ENCODE measurements at places on chromosomes 5 and 9. TPM values are rescaled to one million over a fixed set of nuclear protein-coding genes. Genes with fewer than 3 reads are reported as not detected.

The BARHL1 gene
- not detected for total RNA-seq

The ZNF454 gene
- 1.2 TPM for total RNA-seq

The TAF11L10 gene
- not detected for total RNA-seq

The ORM2 gene
- not detected for total RNA-seq

The GOLM1 gene
- 61.8 TPM for total RNA-seq

The PCDHGA12 gene
- 17.4 TPM for total RNA-seq

The TEX48 gene
- total RNA-seq = not detected

The PCDHB5 gene
- total RNA-seq = 0.39 TPM

The SOWAHA gene
- total RNA-seq = 0.16 TPM

The ANKRD55 gene
- total RNA-seq = 0.40 TPM

The CREBRF gene
- total RNA-seq = 2.7 TPM

The IL7R gene
- 0.48 TPM for total RNA-seq

The PNPLA7 gene
- total RNA-seq = 0.13 TPM

The DMRT2 gene
- not detected for total RNA-seq

The ENC1 gene
- 49.5 TPM for total RNA-seq

The FCHO2 gene
- 11.9 TPM for total RNA-seq

The IL17B gene
- total RNA-seq = 0.80 TPM

The SPAG8 gene
- 0.48 TPM for total RNA-seq

The GMCL2 gene
- not detected for total RNA-seq

The OR1Q1 gene
- not detected for total RNA-seq

The IL5 gene
- total RNA-seq = not detected

The ADAMTSL2 gene
- total RNA-seq = 2.4 TPM

The RALGDS gene
- 17.5 TPM for total RNA-seq

The GFI1B gene
- total RNA-seq = not detected
